Activated B cell treated with CpG ODN at 0.5 μM for 24 hours (primary cell): ENCODE measurements at places on chromosomes 16 and 17.

DNA sequence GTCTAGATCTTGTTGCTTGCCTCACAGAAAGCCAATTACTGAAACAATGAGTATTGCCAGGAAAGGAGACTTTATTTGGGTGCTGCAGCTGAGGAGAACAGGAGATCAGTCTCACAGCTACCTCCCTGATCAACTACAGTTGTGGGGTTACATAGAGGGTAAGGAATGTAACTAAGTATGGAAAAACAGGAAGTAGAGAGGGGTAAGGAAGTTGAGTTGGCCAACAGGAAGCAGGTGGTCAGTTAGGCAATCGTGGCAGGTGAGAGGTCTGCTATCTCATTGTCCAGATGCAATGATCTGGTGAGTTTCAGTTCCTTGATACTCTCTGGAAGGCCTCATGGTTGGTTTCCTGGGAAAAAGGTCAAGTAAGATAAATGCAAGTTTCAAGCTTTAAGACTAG lies 333.1 kb upstream of the GOT2 start:
- no peaks in the 10 kb centered on the region for H3K27me3 ChIP-seq
- no peak overlapping the region for H3K27ac ChIP-seq
- peaks cover 4% of the 10 kb centered on the region for H3K4me1 ChIP-seq
- no peak overlapping the region for H3K4me3 ChIP-seq
- no peak for DNase-seq
- no peaks in the 10 kb centered on the region for H3K36me3 ChIP-seq

DNA sequence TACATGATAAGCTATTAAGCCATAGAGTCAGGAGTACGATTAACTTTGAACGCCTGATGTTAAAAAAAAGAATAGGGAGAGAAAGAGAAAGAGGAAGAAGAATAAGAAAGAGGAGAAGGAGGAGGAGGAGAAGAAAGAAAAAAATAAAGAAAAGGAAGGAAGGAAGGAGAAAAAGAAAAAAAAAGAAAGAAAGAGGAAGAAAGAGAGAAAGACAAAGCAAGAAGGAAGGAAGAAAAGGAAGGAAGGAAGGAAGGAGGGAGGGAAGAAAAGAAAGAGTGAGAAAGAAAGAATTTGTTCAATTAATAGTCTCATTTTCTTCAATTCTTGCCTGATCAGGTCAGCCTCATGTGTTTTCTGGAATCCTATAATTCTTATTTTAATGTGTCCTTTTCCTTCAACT lies 33.7 kb downstream of the HS3ST2 start:
- peaks cover 31% of the 10 kb centered on the region for H3K27me3 ChIP-seq
- no peak for DNase-seq
- no peak overlapping the region for H3K4me3 ChIP-seq
- no peaks in the 10 kb centered on the region for H3K36me3 ChIP-seq

DNA sequence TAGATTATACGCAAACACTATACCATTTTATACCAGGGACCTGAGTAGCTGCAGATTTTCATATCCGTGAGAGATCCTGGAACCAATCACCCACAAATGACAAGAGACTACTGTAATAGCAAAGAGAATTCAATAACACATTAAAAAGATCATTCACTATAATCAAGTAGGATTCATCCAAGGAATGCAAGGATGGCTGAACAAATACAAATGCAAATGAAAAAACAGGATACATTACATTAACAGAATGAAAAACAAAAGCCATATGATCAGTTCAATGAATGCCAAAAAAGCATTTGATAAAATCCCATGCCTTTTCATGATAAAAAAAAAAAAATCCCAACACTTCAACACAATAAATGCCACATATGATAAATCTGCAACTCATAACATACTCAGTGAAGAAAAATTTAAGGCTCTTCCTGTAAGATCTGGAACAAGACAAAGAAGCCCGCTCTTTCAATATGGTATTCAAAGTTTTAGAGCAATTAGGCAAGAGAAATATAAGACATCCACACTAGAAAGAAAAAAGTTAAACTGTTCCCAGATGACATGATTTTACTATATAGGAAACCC lies 29.0 kb downstream of the N4BP1 start:
- peaks cover 34% of the 10 kb centered on the region for H3K36me3 ChIP-seq
- no peak for DNase-seq
- H3K4me1 ChIP-seq: peaks cover 23% of the 10 kb centered on the region
- H3K4me3 ChIP-seq: no peak overlapping the region
- H3K27ac ChIP-seq: no peak overlapping the region

DNA sequence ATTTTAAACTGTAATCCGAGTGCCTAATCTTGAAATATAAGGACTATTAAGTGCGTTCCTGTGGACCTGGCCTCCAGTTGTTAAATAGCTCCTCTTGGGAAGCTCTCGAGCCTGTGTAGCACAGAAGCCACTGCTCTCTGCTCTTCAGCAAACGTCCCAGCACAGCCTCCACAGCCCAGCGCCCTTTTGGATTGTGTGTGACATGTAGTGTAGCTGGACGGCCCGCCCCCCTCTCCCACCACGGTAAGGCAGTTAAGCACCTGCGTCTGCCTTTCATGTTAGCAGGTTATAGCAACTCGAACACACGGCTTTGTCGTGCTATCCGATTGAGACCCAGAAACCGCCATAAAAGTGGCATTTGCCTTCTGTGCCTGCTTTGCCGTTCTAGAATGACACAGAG lies 79.2 kb upstream of the CHMP6 start:
- H3K4me3 ChIP-seq: peak overlapping the region; percentile 52
- no peak for DNase-seq
- H3K27me3 ChIP-seq: no peaks in the 10 kb centered on the region
- H3K4me1 ChIP-seq: peaks cover 68% of the 10 kb centered on the region

DNA sequence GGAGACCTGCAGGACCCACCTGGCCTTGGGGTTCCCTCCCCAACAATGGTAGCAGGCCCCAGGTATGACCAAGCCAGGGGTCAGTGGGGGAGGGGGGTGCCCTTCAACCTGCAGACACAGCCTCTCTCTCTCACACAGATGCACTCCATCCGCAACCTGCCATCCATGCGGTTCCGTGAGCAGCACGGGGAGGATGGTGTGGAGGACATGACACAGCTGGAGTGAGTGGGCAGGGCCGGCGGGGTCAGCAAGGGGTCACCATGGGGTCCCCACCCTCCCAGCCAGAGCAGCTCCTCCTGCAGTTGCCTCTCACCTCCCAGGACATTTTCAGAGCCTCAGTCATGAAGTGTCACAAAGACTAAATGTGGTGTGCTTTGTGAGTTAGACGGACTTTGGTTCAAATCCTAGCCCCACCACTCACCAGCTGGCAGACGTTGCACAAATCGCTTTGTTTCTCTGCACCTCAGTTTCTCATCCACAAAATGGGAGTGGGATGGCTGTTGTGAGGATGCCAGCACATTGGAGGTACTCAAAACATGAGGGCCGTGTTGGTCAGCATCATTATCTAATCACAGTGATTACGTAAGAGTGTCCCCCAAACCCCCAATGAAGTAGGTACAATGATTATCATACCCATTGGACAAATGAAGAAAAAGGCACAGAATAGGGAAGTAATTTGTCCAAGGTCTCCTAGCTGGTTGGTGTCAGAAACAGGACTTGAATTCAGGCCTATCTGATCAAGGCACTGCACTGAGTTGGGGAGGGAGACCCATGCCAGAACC lies 16.0 kb downstream of the MYO15A start:
- no peaks in the 10 kb centered on the region for H3K27me3 ChIP-seq
- no peak overlapping the region for H3K27ac ChIP-seq
- H3K36me3 ChIP-seq: no peaks in the 10 kb centered on the region

GRCh38 chr17:50288306-50288705 lies 14.0 kb downstream of the TMEM92 start:
- no peaks in the 10 kb centered on the region for H3K4me1 ChIP-seq
- DNase-seq: no peak
- peaks cover 30% of the 10 kb centered on the region for H3K27me3 ChIP-seq
- H3K27ac ChIP-seq: no peak overlapping the region
- H3K36me3 ChIP-seq: no peaks in the 10 kb centered on the region

DNA sequence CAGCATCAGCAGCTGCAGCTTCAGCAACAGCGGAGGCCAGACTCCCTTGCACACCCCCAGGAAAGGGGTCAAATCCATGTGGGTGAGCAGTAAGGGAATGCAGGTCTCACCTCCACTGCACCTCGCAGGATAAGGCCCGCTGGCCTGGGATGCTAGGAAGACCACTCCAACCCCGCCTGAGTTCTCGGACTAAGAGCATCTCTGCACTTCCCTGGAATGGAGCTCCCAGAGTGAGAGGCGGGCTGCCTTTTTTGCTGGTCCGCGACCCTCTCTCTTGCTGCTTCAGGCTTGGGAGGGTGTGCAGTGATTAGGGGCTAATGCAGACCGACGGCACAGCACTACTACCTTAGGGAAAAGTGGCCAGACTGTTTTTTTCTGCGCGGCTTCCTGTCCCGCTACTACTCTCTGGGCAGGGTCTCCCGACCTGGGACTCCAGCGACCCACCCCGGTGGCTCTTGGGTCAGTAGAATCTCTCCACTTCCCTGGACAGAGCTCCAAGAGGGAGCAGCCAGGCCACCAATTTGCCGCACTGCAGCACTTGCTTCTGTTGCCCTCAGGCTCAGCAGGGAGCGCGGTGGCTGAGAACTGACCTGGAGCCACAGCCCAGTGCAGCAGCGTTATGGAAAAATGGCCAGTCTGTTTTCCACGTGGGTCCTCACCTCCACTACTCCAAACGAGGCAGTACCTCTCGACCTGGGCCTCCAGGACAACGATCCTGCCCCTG lies 480.4 kb downstream of the CDH8 start:
- no peaks in the 10 kb centered on the region for H3K36me3 ChIP-seq
- no peaks in the 10 kb centered on the region for H3K27me3 ChIP-seq
- DNase-seq: no peak
- H3K4me1 ChIP-seq: no peaks in the 10 kb centered on the region

- H3K4me1 ChIP-seq: no peaks in the 10 kb centered on the region
- no peaks in the 10 kb centered on the region for H3K36me3 ChIP-seq
- H3K27ac ChIP-seq: no peak overlapping the region
- no peak for DNase-seq
- H3K4me3 ChIP-seq: no peak overlapping the region
- peaks cover 13% of the 10 kb centered on the region for H3K27me3 ChIP-seq
Measured at GRCh38 chr16:83854420-83854819, 44.5 kb upstream of the MLYCD start.

- H3K27ac ChIP-seq: no peak overlapping the region
- no peak for DNase-seq
- H3K36me3 ChIP-seq: no peaks in the 10 kb centered on the region
- H3K27me3 ChIP-seq: no peaks in the 10 kb centered on the region
- no peaks in the 10 kb centered on the region for H3K4me1 ChIP-seq
Measured at GRCh38 chr16:65315081-65315780, 193.4 kb upstream of the CDH11 start.

DNA sequence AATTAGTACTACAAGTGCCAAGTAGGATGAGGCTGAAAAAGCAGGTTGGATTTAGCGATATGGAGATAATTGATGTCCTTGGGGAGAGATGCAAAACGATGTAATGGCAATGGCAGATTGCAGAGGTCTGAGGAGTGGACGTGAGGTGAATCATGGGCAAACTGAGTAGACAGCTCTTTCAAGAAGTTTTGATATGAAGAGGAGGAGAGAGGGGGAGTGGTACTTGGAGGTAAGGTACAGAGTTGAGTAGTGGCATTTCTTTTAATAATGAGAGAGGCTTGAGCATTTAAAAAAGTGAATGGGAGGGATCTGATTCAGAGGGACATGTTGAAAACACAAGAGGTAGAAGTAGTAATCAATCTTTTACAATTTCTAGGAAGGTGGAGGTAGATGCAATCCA lies 17.7 kb upstream of the VPS4A start:
- H3K4me3 ChIP-seq: no peak overlapping the region
- H3K27me3 ChIP-seq: no peaks in the 10 kb centered on the region
- H3K27ac ChIP-seq: no peak overlapping the region
- DNase-seq: no peak
- peaks cover 3% of the 10 kb centered on the region for H3K36me3 ChIP-seq
- no peaks in the 10 kb centered on the region for H3K4me1 ChIP-seq

DNA sequence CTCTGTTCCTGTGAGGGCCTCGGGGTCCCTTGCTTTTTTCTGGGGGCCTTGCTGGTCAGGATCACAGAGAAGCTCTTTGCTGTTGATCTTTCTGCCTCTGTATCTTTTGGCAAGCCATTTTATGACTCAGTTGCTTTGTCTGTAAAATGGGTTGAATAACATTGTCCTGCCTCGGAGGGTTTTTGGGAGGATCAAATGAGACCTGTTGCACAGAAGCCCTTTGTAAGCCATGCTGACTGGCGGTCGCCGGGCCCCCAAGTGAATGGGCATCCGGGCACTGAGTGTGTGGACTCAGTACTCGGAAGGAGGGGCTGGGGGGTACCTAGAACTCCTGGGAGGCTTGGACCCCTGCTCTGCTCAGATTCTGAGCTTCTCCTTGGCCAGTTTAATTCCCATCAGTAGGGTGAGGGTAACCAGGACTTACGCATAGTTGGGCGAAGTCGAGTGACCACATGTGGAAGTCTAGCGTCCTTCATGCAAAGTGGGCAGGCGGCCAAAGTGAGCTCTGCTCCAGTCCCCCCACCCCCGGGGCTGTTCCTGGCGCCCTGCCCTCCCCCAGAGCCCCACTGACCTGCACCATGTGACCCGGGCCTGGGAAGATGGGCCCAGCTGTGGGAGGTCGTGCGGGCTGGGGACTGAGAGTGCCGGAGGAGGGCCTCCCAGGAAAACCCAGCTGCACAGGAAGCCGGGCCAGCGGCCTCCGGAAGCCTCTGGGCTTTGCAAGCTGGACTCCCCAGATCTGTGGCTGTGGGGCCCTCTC lies 284.0 kb downstream of the SEC14L1 start:
- H3K36me3 ChIP-seq: no peaks in the 10 kb centered on the region
- no peak overlapping the region for H3K27ac ChIP-seq
- no peak overlapping the region for H3K4me3 ChIP-seq
- no peak for DNase-seq

- DNase-seq: no peak
- H3K4me3 ChIP-seq: no peak overlapping the region
- H3K4me1 ChIP-seq: no peaks in the 10 kb centered on the region
- peaks cover 2% of the 10 kb centered on the region for H3K27me3 ChIP-seq
- no peaks in the 10 kb centered on the region for H3K36me3 ChIP-seq
Measured at GRCh38 chr17:5921512-5922282, 148.5 kb upstream of the WSCD1 start.

DNA sequence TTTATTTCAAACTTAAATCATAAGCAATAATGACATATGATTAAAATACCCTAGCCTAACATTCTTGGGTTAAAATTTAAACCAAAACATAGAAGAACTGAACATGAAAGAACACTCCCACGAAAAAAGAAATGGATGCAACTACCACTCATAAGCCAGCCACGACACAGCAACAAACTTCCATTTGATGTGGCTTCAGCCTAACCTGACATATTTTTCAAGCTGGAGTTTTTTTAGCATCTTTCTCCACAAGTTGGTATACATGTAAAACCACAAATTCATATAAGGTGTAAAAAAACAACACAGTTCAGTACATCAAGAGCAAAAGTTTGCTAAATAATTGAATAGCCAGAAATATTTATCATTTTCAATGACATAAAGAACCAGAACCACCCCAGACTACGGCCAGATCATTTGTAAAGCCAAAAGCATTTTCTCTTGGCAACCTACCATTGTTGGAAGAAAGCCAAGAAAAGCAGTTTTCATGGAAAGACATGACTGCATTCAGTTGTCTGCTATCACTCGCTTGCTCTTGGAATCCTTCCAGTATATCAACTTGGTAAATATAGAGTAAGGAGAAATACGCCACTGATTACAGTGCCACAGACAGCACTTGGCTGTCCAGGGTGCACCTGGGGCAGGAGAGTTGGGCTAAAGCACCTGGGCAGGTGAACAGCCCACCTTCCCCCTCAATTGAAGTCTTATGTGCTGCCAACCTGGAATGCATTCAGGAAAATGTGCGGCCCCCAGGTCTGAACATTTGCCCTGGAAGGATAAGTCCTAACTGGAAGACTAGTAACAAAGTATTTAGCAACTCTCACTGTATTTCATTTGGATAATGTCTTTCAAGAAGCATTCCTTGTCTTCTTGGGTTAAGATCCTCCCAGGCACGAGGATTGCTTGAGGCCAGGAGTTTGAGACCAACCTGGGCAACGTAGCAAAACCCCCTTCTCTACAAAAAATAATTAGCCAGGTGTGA lies 60.5 kb downstream of the CREBBP start:
- DNase-seq: no peak
- H3K27ac ChIP-seq: peak overlapping the region; percentile 19
- H3K4me3 ChIP-seq: no peak overlapping the region
